ENCODE measurements at places on chromosomes 2 and 18.
A peak's percentile ranks its signal among the peaks of the same experiment; 100 is the strongest.

DNA sequence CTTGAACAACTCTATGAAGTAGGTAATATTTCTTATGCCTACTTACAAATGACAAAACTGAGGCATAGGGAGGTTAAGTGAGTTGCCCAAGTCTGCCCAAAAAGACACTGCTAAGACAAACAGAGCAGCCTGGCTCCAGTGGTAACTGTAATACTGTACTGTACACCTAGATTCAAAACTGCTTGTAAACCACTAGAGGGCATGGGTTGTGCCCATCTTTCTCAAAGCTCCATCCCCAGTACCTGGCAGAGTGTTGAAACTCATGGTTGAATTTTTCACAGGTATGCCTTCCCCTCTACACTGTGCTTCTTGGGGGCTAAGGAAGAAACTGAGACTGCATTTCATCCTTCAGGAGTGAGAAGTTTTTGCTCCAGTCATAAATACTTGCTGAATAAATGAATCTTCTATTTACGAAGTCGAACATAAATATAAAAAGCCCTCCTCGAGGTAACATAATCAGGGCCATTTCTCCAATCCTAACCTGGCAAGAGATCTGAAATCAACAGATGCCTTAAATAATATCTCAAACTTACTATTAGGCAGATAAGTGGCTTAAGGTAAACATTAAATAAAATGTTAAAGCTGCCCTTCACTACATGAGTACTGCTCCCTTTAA, 2.0 kb downstream of the PPP4R1 start:
- DNase-seq: peak; percentile 14

DNA sequence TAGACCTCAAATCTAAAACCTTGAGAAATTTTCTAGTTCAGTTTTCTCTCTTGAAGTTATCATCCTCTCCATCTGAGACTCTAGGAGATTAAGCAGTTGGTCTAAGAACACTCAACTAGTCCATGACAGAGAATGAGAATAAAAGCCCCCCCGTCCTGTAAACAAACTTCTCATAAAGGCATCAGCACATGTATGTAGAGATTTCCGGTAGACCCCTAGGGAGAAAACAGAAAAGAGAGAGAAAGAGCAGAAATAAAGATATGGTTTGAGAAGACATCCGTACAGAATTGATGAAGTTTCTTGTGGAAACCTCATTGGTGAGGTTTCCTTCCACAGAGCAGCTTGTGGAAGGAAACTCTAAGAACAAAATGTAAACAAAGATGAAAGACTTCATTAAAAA, 3.2 kb upstream of the GPR155 start:
- no peak for DNase-seq

DNA sequence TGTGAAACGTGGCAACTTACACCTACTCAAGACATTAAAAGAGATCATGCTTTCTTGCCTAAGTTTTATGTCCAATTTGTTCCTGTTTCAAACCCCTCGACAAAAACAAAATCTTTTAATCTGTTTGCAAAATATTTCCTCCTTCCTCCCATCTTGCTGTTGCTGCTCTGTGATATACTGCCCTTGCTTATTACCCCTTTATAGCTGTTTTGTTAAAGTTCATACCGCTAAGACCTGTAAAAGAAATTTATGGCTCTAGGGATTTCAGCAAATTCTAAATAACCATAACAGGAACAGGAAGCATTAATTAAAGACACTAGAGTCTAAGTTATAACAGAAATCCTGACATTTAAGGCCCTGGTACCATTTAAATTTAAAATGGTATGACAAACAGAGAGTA, 1268.2 kb upstream of the PIK3C3 start:
- no peak for DNase-seq

- no peak for DNase-seq
Measured at GRCh38 chr18:41207706-41208105, 747.3 kb upstream of the PIK3C3 start.

DNA sequence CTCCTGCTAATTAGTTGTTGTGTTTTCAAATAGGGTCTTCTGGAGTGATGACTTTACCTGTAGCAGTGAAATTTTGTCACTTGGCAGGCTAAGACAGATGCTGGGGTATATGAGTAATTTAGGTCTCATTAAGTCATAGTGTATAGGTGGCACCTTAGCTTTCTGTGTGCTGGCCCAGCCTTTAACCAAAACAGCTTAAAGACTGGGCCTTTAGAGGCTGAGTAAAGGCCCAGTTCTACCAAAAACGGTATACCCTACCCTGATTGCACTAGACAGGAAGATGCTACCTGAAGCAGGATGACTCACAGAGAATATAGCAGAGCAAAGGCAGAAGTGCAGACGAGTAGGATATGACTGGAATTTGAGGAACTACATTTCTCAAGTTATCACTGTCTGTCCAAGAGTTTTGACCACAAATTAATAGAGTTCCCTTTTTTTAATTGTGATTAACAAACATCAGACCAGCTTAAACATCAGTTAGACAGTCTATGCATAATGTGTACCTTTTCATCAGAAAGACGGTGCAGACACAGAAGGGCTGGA, 337.9 kb upstream of the SALL3 start:
- no peak for DNase-seq

DNA sequence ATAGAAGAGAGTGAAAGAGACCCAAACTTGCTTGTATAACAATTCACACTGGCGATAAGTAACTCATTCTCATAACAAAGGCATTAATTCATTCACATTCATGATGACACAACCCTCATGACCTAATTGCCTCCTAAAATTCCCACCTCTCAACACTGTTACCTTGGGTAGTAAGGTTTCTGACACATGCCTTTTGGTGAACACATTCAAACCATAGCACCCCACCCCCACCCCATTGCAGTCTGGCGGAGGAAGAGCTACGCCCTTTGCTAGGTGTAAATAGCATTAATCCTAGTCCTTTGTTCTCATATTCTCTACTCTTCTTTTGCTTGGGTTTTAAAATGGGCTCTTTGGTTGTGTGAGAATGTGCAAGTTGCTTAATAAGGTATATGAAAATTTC, 361.5 kb downstream of the DSEL start:
- no peak for DNase-seq

All from BE2C (cell line).